HT1080 (cell line): ENCODE measurements at places on chromosomes 4 and X.
A peak's percentile ranks its signal among the peaks of the same experiment; 100 is the strongest.

- DNase-seq: no peak
Observed at GRCh38 chr4:7043284-7044136, at the start of gene TADA2B. Gene TADA2B (plus strand): TSS chr4:7043372. CDS start chr4:7043580, 208 bp downstream.

DNA sequence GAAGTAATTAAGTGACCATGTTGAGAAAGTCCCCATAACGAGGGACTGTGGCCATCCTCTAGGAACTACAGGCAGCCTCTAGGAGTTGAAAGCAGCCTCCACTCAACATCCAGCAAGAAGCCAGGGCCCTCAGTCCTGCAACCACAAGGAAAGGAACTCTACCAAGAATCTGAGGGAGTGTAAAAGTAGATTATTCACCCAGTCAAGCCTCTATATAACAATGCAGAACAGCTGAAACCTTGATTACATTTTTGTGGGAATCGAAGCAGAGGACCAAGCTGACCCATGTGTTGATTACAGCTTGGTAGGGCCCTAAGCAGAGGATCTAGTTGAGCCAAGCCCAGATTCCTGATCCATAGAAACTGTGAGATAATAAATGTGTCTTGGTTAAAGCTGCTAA, 17.1 kb downstream of the RPS6KA6 start:
- DNase-seq: no peak

GRCh38 chr4:98387345-98388026, 126.3 kb downstream of the RAP1GDS1 start:
- no peak for DNase-seq

- peak; percentile 51 for DNase-seq
Observed at GRCh38 chr4:27149541-27150212, 289.0 kb downstream of the STIM2 start.

DNA sequence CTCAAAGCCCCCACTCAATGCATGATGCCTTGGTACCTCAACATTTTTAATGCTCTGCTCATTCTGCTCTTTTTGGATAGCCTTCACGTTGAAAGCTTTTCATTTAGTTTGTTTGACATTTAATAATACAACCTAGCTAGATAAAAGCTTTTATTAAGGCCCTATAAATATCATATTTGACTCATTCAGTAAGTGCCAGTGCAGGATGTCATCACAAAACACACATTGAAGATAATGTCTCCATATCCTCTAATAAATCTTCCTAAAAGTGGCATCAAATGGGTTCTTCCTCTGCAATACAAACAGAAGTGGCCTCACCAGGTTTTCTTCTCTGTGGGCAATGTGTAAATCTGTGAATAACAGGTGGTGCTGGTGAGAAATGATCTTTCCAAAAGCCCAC, 12.0 kb upstream of the PCYT1B start:
- DNase-seq: no peak

DNA sequence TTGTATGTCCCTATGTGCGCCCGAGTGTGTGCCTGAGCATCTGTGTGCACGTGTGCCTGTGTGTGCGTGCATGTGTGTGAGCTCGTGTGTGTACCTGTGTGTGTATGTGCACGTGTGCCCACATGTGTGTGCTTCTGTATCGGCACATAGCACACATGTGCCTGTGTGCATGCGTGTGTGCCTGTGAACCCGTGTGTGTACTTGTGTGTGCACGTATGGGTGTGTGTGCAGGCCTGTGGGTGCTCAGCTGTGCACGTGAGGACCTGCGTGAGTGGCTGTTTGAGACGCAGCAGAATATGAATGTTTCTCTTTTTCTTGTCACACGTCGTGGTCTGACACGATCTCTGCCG, 4.3 kb downstream of the AKAP17A start:
- no peak for DNase-seq

- DNase-seq: no peak
Observed at GRCh38 chrX:72659723-72660122, 54.4 kb downstream of the PHKA1 start.

- DNase-seq: no peak
Observed at GRCh38 chr4:55927803-55928437, 20.8 kb upstream of the CEP135 start.

GRCh38 chr4:116015549-116015948, 902.1 kb upstream of the NDST4 start:
- DNase-seq: no peak

GRCh38 chr4:42411803-42412202, 14.5 kb downstream of the SHISA3 start:
- DNase-seq: no peak

DNA sequence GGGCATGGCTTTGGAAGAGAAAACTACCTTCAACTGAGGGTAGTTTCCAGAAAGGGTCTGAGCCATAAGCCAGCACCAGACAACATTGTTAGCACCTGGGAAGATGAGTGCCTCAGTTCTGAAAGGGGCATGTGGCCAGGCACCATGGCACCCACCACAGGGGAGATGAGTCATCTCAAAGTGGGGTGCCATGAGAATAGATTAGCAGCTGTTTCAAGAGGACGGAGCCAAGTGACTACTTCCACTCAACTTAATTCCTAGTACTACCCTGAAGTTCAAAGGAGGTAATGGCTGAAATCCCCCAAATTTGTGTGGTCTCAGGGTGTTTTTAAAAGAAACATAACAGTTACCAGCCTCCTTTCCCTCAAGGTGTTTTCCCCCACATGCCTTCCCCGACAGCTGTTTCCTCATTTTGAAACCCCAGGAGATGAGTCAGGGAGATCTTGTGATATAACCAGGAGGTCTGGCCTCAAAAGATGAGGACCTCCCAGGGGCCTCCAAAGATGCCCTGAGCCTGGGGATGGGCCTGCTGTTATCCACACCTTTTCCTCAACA, 27.8 kb upstream of the FTHL17 start:
- DNase-seq: peak; percentile 44

- no peak for DNase-seq
Observed at GRCh38 chr4:108382751-108383150, 214.0 kb upstream of the LEF1 start.

GRCh38 chr4:3391422-3391821, 50.3 kb upstream of the HGFAC start:
- no peak for DNase-seq

DNA sequence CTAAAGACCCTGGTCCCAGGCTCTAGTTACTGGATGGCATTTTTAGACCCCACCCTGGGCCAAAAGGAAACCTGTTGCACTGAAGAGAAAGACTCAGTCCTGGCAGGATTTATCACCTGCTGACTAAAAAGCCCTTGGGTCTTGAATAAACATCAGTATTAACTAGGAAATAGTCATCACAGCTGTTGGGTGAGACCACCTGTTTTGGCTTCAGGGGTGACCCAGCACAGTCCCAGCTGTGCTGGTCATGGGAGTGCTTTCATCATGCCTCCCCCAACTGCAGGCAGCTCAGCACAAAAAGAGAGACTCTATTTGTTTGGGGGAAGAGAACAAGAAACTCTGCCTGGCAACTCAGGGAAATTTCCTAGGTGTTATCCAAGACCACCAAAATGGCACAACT, 903.2 kb downstream of the C4orf33 start:
- no peak for DNase-seq

DNA sequence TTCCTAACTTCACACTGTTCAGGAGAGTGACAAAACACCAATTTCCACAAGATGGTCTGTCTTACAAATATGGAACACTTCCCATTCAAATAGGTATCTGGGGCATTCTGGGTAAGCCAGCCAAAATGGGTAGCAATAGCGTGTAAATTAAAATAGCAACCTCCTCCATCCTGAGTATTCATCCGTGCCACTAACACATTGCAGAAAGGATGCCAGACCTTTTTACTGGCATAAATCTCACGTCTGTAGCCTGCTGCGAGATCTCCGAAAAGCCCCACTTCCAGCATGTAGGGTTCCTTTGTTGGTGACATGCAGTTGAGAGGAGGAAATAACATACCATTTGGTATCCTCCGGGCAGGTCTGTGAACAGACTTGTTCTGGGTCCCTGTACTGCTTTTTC, 52.7 kb upstream of the RAI2 start:
- no peak for DNase-seq

DNA sequence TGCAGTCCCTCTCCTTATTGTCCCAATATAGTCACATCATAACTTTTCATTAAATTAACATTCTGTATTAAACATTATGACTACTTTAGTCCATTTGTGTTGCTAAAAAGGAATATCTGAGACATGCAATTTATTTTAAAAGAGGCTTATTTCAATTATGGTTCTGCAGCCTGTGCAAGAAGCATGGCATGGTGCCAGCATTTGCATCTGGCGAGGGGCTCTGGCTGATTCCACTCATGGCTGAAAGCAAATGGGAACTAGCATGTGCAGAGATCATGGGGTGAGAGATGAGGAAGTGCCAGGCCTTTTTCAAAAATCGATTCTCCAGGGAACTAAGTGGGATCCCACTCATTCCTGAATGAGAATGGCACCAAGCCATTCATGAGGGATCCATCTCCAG, 476.3 kb upstream of the RPS6KA3 start:
- no peak for DNase-seq

DNA sequence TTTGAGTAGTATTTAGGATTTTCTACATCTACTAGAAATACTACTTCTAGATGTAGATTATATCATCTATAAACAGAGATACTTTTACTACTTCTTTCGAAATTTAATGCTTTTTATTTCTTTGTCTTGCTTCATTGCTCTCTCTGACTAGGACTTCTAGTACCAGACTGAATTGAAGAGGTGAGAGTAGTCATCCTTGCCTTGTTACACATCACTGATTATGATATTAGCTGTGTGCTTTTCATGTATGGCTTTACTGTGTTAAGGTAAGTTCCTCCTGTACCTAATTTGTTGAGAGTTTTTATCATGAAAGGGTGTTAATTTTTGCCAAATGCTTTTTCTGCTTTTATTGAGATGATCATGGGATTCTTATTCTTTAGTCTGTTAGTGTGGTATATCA, 19.6 kb upstream of the IL2 start:
- DNase-seq: no peak

- DNase-seq: peak; percentile 70
Observed at GRCh38 chr4:173135241-173135847, 33.3 kb upstream of the GALNT7 start.

GRCh38 chrX:145631461-145631951, 186.1 kb upstream of the SLITRK2 start:
- no peak for DNase-seq

DNA sequence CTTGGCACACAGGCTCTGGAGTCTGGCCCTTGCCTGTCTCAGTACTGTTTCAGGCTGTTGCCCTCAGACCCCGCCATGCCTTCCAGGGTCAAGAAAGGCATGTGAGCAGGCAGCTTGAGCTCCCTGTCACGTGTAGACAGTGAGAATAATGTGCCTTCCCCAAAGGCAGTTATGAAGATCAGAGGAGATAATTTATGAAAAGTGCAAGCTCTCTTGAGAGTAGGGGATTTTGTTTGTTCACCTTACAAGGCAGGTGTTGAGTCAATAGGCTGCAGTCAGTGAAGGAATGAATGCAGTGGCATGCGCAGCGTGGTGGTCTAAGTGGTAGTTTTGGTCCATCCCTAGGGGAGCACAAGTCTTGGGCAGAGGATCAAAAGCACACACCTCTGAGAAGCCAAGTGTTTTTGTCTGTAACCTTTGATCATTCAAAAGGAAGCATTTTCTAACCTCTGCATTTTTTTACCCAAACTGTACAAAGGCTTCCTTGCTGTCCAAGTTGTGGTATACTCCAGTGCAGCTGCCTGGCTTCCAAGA, 14.4 kb downstream of the HADH start:
- DNase-seq: no peak

DNA sequence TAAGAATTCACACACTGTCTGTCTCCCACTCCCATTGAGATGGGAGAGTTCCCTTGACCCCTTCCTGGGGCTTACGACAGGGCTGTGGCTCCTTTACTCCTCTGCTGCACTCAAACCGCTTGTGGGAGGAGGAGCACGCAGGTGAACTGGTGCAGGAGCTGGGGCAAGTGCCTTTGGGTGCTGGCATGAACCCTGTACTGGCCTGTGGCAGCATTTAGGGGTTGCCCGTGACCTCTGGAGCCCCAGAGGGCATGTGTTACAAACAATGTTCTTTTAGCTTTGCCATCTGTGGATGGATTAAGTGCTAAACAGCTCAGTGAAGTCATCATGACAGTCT, 21.8 kb upstream of the FTHL17 start:
- DNase-seq: no peak

DNA sequence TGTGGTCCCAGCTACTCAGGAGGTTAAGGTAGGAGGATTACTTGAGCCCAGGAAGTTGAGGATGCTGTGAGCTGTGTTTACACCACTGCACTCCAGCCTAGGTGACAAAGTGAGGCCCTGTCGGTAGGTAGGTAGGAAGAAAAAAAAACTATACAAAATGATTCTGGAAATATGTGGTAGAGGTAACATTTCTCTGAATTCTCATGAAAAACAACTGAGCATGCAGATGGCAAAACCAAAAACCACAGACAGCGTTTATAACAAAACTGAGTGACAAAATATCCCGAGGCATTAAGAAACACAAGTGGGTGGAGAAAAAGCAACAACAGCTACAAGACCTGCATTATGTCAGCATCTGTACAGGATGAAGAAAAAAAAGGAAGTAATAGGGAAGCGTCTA, 211.7 kb downstream of the DLG3 start:
- no peak for DNase-seq

DNA sequence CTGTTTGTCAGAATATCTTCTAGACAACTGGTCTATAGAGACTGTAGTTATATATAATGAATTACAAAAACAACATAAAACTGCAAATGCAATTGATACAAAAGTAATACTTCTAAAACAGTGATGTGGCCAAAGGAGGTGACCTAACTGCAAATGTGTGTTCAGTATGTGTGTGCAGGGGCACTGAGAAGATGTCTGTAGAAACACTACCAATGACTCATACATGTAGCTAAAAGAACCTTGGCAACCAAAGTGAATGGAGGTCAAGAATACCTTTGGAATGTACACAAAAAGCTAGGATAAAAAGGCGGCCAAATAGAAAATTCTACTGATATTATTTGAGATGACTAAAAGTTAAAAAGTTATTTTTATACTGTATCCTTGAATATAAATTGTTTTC, 261.8 kb downstream of the CAMK2D start:
- peak; percentile 63 for DNase-seq

DNA sequence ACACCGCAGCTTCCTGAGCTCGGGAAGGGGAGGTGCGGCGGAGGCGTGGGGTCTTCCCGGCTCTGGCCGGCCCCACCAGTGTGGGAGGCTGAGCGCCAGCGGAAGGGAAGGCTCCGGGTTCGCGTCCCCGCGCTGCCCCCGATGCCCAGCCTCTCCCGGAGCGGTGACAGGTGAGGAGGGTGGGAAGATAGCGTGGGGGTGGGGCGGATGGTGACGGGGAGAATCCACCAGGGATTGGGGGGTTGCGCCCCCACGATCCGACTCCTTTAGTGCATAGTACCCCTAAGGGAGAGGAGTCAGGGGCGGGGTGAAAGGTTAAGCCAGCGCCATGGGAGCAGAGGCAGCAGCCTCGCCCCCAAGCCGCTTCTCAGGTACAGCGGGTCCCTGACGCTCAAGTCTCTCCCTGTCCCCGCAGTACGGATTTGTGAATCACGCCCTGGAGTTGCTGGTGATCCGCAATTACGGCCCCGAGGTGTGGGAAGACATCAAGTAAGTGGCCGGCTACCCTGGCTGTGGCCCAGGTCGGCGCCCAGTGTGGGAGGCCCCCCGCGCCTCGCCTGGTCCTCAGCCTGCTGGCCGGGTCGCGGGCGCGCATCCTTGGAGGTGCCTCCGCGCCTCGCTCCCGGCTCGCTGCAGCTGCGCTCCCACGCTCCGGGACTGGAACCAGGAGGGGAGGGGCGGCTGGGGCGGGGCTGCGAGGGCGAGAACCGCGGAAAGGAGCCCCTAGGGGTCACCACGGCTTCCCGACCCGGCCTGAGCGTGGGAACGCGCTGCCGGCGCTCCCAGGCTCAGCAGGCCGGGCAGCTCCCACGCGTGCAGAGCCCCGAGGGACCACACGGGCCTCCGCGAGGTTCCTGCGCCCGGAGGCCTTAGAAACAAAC, 791 bp downstream of the GUCY1B1 start:
- DNase-seq: no peak

- DNase-seq: no peak
Observed at GRCh38 chr4:151719956-151720334, 40.9 kb downstream of the GATB start.
